Activated T-cell treated with anti-CD3 and anti-CD28 coated beads, Interleukin-2, amount 50 U/mL, for 72 hours (primary cell): ENCODE measurements at places on chromosomes 5 and 9. TPM values are rescaled to one million over a fixed set of nuclear protein-coding genes. Genes with fewer than 3 reads are reported as not detected.

MUSK gene
- not detected for total RNA-seq

DNA sequence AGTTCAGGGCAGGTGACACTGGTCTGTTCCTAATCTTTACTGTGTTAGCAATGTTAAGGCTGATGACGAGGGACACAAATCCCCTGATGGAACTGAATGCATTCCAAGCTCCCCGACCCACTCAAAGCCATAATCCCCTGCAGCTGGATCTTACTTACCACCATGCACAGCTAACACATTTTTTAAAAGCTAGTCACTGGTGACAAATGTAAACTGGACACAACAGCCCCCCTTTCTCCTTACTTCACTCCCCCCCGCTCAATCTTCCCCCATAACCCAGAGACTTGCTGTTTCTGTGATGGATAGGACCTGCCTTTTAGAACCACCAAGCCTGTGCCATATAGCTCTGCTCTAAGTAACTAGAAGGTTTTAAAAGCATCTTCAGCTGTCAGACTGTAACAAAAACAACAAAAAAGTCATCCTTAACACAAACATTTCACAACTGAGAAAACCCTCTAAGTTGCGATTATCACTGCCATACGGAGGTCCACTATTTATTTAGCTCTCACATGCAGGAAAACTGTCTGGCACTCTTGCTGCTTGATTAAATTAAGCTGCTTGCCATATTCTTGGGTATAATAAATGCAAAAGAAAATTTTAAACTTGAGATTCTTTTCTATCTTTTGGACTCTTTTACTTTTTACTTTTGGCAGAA is 44.4 kb downstream of the BNC2 start:
- H3K4me3 ChIP-seq: no peak overlapping the region
- no peak for DNase-seq
- H3K27ac ChIP-seq: no peak overlapping the region
- no peaks in the 10 kb centered on the region for H3K27me3 ChIP-seq

- no peak for DNase-seq
- peaks cover 6% of the 10 kb centered on the region for H3K4me1 ChIP-seq
- no peak overlapping the region for H3K4me3 ChIP-seq
- no peaks in the 10 kb centered on the region for H3K36me3 ChIP-seq
Observed at GRCh38 chr5:123297198-123297831, 125.9 kb downstream of the CEP120 start.

GRCh38 chr5:54844905-54845566 is 140.4 kb downstream of the ESM1 start:
- H3K4me3 ChIP-seq: peak overlapping the region; percentile 15
- no peaks in the 10 kb centered on the region for H3K36me3 ChIP-seq
- DNase-seq: no peak
- H3K27ac ChIP-seq: peak overlapping the region; percentile 93

- H3K36me3 ChIP-seq: peaks cover 15% of the 10 kb centered on the region
- H3K4me1 ChIP-seq: no peaks in the 10 kb centered on the region
- no peak overlapping the region for H3K4me3 ChIP-seq
- no peak for DNase-seq
Observed at GRCh38 chr9:4196886-4197285, 103.0 kb downstream of the GLIS3 start.

- no peak overlapping the region for H3K27ac ChIP-seq
- no peaks in the 10 kb centered on the region for H3K4me1 ChIP-seq
- no peak for DNase-seq
- no peaks in the 10 kb centered on the region for H3K36me3 ChIP-seq
- peaks cover 44% of the 10 kb centered on the region for H3K27me3 ChIP-seq
Observed at GRCh38 chr5:148523139-148523538, 131.2 kb downstream of the HTR4 start.

DNA sequence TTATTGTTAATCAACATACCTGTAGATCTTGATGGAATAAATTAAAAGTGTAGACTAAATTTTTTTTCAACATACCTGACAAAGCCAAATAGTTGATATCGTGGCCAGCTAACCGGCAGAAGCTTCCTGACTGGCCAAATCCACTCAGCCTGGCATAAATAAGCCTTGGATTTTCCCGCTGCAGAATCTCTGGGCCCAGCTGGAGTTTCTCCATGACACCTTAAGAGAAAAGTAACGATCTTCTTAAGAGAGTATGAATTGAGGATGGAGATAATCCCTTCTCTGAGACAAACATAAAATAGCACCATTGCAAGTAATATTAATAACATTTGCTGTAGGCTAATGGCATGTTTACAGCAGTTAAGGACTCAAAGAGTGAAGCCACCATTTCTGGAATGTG is 2.2 kb downstream of the AMACR start:
- H3K36me3 ChIP-seq: no peaks in the 10 kb centered on the region
- peak overlapping the region; percentile 23 for H3K27ac ChIP-seq
- H3K4me1 ChIP-seq: peaks cover 40% of the 10 kb centered on the region
- DNase-seq: no peak
- no peak overlapping the region for H3K4me3 ChIP-seq
- no peaks in the 10 kb centered on the region for H3K27me3 ChIP-seq

DNA sequence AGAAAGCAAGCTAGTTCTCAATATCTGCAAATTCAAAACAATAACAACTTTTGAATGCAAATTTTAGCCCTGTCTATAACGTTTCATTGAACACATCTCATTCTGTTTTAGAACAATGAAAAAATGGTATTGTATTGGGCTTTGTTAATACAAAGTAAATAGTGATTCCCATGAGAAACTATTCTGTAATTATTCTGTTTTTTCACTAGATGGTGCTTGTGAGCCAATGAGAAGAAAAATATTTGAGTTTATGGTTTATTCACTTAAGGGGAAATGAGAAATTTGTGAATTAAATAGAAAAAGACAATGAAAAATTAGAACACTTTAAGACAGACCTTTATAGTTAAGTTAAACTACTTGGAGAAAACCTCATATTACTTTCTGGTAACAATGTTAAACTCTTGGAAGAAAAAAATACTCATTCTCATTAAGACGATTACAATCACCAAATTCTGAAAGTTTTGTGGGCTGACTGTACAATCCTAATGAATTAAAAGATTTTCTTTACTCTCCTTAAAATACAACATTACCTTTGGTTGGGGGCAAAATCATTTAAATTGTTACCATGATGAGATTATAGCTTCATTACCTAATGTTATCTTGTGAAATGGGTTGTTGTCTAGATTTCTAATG is 127.0 kb downstream of the NNT start:
- DNase-seq: no peak
- no peak overlapping the region for H3K4me3 ChIP-seq
- H3K4me1 ChIP-seq: no peaks in the 10 kb centered on the region
- no peaks in the 10 kb centered on the region for H3K36me3 ChIP-seq
- peaks cover 12% of the 10 kb centered on the region for H3K27me3 ChIP-seq

CD74 gene
- 455 TPM for total RNA-seq

DNA sequence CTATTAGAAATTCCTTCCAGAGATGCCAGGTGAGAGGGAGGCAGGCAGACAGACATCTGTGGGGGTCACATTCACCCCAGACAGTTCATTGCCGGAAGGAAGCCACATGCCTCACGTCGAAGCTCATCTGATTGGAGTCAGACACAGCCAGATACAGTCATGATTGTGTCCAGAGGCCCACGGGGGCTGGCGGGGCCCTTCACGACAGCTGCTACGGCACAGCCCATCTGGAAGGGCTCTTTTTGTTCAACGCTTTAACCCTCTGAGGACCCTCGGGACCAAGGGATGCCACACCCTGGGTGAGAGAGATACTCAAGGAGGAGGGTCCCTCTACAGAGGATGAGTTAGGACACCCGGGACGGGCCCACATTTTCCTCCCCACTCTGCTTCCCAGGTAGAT is 31.9 kb upstream of the GABRP start:
- H3K27ac ChIP-seq: no peak overlapping the region
- no peaks in the 10 kb centered on the region for H3K36me3 ChIP-seq
- DNase-seq: no peak
- H3K27me3 ChIP-seq: peaks cover 7% of the 10 kb centered on the region

TSLP gene
- 3.6 TPM for total RNA-seq

- H3K27me3 ChIP-seq: no peaks in the 10 kb centered on the region
- H3K27ac ChIP-seq: peak overlapping the region; percentile 3
- DNase-seq: no peak
Observed at GRCh38 chr9:93507768-93508167, 54.4 kb upstream of the FAM120AOS start.

TTLL11 gene
- 2.6 TPM for total RNA-seq

GRCh38 chr5:128674837-128675446 is 136.9 kb upstream of the FBN2 start:
- no peaks in the 10 kb centered on the region for H3K36me3 ChIP-seq
- H3K4me1 ChIP-seq: no peaks in the 10 kb centered on the region
- H3K27ac ChIP-seq: no peak overlapping the region
- H3K4me3 ChIP-seq: no peak overlapping the region
- no peaks in the 10 kb centered on the region for H3K27me3 ChIP-seq
- peak; percentile 39 for DNase-seq

DNA sequence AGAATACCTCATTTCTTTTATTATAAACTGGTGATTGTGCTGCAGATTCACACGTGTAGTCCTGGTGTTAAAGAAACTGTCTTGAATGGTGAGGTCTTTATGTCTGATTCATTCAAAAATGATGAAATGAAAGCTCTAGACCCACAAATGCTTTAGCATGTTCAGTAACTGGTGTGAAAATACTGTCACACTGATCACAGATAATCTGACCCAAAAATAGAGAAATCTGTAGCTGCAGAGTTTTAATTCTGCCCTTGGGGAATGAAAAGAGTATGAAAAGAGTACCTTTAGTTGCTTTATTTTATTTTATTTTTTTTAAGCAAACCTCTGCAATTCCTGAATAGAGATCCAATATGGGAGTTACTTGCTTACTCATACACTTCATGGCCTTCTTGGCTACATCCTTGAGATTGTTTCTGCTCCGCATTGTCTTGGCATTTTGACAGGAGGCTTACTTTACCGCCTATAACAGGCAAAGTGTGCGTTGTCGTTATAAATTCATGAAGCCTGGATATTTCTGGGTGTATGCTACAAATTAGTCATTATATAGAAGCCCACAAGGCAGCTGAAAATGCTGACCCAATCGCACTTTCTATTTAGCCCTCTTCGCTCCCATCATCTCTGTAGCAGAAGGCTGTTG is 2.7 kb downstream of the RGMB start:
- H3K27ac ChIP-seq: no peak overlapping the region
- no peaks in the 10 kb centered on the region for H3K36me3 ChIP-seq
- no peak for DNase-seq
- H3K4me3 ChIP-seq: peak overlapping the region; percentile 91

DNA sequence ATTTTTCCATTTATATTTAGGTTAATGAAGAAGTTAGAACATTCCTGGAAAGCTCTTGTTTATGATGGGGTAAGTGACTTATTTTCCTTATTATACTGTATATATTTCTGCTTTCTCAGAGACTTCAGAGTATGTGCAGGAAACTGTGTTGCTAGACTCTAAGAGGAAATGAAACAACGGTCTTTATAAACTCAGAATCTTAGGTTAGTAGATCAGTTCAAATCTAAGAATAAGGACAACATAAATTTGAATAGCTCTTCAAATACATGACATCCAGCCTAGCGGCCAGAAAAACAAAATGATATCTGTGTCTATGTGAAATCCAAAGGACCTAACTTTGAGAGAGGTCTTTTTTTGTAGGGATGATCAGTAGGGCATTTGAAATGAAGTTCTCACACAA is 94.3 kb downstream of the PRKACG start:
- H3K27me3 ChIP-seq: no peaks in the 10 kb centered on the region
- H3K27ac ChIP-seq: no peak overlapping the region
- no peak for DNase-seq
- H3K4me1 ChIP-seq: peaks cover 9% of the 10 kb centered on the region

DNA sequence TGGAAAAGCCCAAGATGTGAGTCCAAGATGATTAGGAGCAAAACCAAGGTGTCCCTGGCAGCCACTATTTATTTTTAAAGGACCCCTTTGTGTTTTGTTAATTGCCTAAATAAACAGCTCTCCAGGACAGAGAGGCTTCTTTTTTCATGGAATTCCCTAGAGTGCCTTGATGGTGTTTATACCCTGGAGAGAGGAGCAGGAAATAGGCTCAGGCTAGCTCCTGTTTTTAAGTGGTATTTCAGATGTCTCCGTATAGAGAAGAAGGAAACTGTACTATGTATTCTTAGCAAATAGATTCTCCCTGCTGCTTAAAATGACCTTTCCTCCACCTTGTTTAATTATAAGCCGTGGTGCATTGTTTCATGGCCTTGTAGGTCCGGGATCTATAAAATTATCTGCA is 292.4 kb downstream of the CD180 start:
- H3K36me3 ChIP-seq: no peaks in the 10 kb centered on the region
- H3K27me3 ChIP-seq: peaks cover 16% of the 10 kb centered on the region
- no peak for DNase-seq
- no peak overlapping the region for H3K4me3 ChIP-seq
- H3K4me1 ChIP-seq: peaks cover 4% of the 10 kb centered on the region
- H3K27ac ChIP-seq: no peak overlapping the region

C5orf58 gene
- not detected for total RNA-seq

FOXD4L3 gene
- not detected for total RNA-seq

DNA sequence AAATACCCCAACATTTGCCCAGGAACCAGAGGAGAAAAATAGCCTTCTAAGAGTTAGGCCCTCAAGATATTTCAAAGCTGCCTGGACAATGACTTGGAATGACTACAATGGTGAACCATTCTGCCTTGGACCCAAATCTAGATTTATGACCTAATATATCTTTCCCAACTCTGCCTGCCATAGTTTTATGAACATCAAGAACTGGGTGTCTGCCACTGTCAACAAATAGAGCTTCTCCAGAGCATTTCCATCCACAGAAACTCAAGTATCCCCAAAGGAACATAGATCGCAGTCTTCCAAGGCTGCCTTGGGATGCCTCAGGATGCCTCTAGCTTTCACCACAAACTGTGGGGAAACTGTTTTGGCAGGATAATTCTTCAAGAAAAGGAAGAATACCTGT is 48.2 kb upstream of the NFIB start:
- DNase-seq: no peak
- H3K27me3 ChIP-seq: peaks cover 22% of the 10 kb centered on the region
- H3K4me1 ChIP-seq: no peaks in the 10 kb centered on the region
- no peaks in the 10 kb centered on the region for H3K36me3 ChIP-seq
- H3K4me3 ChIP-seq: no peak overlapping the region
- H3K27ac ChIP-seq: no peak overlapping the region

DNA sequence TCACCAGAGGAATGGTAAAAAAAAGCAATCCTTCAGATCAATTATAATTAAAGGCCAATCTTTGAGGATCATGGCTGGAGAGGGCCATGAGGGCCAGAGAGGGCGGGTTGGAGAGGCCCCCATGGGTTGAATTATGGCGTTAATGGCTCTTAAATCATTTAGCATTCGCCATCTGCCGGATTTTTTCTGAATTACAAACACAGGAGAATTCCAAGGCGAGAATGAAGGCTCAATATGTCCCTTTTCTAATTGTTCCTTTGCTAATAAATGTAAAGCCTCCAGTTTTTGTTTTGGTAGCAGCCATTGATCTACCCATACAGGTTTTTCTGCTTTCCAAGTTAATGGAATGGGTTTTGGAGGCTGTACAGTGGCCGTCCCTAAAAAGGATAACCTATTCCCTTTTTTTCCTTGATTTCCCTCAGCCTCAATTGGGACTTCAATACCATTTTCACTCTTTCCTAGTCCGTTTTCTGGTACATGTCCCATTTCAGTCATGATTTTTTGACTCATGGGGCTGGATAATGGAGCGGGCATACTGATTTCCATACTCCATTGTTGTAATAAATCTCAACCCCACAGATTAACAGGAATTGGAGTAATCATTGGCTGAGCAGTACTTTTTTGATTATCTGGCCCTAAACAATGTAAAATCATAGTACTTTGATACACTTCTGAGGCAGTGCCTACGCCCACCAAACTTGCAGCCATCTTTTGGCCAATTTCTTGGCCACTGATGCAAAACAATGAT is 6.7 kb upstream of the TMEM141 start:
- no peaks in the 10 kb centered on the region for H3K36me3 ChIP-seq
- no peak overlapping the region for H3K4me3 ChIP-seq
- peaks cover 1% of the 10 kb centered on the region for H3K27me3 ChIP-seq
- DNase-seq: no peak
- no peak overlapping the region for H3K27ac ChIP-seq
- H3K4me1 ChIP-seq: peaks cover 22% of the 10 kb centered on the region
